ENCODE measurements at places on chromosomes 11 and 22.

- DNase-seq, result no peak
These were observed 29.7 kb downstream of the APLP2 start for GRCh38 chr11:130099356-130099755.

- DNase-seq, result no peak
These were observed 22.9 kb upstream of the ARHGAP8 start for GRCh38 chr22:44729391-44730021.

GRCh38 chr22:27089264-27089663 lies 431.9 kb downstream of the MIAT start:
- DNase-seq, result no peak

DNA sequence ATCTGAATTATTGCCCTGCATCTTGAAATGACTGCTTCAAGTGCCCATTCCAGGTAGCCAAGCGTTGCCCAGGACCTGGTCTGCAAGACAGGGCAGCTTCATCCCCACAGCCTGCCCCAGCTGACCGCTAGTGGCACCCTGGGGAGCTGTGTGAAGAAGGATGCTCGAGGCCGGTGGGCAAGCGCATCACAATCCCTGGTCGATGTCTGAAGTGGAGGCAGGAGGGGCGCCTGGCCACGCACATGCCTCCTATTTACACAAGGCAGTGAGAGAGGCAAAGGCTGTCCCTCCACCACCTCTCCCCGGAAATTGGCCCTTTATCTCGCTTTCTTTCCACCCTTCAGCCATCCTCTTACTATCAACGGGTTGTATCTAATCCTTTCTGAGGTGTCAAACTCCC lies 28.1 kb upstream of the PHF21A start:
- DNase-seq, result no peak

GRCh38 chr11:108221911-108222573 lies 396 bp downstream of the NPAT start:
- DNase-seq, result no peak

DNA sequence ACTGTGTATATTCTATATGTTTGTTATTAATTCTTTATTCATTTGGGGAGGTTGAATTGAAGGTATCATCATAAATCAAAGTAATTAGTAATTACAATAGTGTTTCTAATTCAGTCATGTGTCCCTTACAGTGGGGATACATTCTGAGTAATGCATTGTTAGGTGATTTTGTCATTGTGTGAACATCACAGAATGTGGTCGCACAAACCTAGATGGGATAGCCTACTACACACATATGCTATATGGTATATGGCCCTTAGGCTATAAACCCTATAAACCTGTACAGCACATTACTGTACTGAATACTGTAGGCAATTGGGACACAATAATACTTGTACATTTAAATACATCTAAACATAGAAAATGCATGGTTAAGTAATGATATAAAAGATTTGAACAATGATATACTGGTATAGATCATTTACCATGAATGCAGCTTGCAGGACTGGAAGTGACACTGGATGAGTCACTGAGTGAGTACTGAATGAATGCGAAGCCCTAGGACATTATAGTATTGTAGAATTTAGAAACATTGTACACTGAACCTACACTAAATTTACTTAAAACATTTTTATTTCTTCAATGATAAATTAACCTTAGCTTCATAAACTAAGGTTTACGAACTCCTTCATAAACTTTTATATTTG lies 936.2 kb upstream of the CHORDC1 start:
- DNase-seq, result no peak

DNA sequence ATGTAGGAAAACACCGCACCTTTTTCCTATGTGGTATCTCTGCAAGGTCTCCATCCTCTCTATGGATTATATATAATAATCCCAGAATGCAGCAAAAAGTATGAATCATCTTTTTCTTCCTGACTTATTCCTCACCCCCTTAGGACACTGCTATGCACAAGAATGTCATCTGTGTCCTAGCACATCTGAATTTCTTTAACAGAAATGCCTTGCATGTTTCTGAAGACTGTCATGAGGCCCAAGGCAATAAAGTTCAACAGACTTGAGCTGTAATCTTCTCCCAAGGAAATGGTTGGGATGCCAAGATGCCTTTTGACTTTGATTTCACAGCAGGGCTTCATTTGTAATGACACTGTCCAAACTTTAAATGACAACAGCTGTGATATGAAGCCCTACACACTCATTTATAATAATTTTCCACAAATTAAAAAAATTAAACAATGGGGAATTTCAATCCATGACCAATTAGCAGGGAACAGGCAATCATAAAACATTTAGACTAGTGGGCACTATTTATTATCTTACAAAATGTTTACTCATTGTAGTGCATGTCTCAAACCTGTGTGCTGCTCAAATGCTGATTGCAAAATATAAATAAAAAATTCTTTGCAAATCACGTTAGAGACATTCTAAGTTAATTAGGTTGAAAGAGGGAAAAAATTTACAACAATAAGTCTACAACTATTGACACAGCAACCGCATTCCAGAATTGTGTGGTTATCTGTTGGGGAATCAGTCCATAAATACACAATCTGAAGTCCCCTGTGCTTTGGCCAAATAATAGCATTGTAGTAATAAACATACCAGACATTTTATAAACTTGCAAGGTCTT lies 242.3 kb downstream of the SWAP70 start:
- no peak for DNase-seq

DNA sequence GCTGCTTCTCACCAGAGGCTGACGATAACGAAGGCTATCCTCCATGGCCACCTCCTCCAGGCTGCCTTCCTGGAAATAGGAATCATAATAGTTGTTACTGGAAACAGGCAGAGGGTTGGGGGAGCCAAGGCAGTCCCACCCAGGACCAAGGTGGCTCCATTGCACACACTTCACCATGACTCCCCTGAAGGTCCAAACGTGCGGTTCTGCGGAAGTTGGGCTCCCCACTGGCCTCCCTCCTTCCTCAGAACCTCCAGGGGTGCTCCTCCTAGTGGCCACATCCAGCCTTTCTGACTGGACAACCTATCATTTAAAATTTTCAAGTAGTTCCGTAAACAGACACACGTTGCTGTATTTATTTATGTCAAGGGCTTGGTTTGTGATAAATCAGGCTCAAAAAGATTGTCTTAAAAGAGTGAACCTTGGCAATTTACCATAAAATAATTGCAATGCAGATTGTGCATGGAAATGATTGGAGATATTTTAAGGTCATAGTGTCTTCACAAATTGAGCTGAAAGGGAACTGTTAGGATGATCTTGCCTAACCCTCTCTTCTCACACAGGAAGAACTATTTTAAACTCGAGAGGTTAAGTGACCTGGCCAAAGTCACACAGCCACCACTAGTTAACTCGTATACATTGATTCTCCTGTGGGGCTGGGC lies 1.4 kb upstream of the TCN2 start:
- peak; percentile 22 for DNase-seq

DNA sequence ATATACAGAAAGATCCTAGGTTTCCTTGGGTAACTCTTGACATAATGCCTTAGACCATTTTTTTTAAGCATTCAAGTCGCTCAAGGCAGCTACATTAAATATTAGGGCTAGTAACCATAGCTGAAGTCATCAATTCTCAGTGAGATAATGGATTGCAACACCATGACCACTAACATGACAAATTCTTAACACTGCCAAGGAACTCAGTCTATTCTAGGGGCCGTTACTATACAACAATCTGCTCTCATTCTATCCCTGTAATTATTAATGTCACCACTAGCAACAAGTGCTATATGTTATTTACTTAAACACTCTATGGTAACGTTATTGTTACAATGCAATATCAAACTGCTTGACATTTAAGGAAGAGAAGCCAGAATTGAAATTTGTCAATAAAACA lies 3.2 kb upstream of the STK33 start:
- no peak for DNase-seq

- no peak for DNase-seq
These were observed 5.9 kb downstream of the KCNJ4 start for GRCh38 chr22:38448945-38449745.

- DNase-seq, result no peak
These were observed 489.3 kb downstream of the NTM start for GRCh38 chr11:131859538-131860210.

DNA sequence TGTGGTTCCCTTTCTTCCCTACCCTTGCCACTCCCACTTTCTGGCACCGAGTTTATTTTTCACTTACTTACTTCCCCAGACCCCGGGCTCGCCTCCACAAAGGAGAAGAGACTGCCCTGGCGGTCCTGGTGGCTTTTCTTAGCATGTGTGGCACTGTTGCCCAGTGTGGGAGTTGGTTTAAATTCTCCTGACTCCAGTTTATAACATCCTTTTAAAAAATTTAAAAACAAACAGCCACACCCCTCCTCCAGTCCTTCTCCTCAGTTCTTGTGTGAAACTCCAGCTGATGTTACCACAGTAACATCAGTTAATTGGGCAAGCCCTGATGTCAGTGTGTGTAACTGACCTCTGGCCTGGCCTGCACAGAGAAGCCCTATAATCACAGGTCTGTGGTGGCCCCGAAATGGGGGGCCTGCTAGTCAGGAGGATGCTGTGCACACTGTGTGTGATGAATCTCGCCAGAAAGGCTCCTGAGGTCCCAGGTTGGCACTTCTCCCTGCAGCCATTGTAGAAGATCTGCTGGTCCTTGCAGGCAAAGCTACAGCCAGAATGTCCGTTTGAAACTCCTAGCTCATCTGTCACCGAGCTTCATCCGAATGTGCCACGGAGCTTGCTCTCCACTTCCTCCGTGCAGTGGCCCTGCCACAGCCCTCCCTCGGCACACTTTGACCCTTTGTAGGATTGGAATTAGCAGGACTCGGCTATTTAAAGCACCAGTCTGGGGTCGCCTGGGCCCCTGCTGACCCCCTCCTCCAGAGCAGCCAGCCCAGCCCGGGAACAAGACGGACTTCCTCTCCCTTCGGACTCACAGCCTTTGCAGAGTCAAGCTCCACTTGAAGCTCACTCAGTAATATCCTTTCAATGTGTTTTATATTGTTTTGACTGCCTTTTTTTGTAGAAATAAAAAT lies 7.6 kb downstream of the YDJC start:
- DNase-seq, result no peak

DNA sequence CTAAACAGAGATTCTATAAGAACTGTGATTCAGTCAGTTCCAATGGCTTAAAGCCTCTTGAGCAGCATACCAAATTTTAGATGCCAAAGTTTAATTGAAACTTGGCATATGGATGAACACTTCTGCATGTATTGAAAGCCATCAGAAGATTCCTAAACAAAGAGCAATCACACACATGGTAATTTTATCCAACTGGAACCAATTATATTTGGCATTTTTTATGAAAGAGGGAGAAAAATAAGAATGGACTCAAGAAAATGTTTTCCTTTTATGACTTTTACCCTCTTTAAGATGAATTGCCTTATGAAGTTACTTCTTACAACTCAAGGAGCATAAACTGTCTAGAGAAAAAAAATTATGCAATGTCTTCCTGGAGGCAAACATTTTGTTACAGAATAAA lies 7.4 kb downstream of the TRPC6 start:
- DNase-seq, result no peak

GRCh38 chr11:1453611-1454034 lies 33.0 kb downstream of the MOB2 start:
- no peak for DNase-seq

DNA sequence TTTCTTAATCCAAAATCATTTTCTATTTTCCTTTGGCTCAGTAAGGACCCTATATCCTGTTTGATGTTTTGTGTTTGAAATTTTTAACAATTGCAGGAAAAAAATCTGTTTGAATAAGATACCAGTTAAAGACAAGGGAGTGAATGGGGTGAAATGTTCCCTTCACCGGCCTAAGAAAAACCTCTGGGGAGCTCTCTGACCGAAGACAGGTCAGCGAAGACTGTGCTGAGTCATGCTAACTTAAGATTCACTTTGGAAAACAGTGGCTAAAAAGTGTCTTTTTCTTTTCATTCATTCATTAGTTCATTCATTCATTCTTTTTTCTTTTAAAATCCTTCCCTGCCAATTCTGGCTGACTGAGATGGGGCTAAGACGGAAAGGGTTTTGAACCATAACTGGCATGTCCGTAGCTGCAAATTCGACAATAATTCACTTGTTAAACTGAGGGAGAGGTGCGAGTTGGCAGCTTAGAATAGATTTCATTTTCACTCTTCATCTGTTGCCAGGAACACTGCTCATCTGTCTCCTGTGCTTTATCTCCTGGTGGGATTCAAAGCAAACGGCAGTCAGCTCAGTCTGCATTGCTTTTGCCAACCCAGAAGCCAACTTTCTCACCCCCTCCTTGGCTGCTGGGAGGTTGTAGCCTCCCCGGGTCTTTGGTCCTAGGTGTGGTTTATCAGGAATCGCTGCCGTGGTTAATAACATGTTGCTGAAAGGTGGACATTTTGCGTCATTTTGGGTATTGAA lies 434.0 kb upstream of the LARGE1 start:
- no peak for DNase-seq

DNA sequence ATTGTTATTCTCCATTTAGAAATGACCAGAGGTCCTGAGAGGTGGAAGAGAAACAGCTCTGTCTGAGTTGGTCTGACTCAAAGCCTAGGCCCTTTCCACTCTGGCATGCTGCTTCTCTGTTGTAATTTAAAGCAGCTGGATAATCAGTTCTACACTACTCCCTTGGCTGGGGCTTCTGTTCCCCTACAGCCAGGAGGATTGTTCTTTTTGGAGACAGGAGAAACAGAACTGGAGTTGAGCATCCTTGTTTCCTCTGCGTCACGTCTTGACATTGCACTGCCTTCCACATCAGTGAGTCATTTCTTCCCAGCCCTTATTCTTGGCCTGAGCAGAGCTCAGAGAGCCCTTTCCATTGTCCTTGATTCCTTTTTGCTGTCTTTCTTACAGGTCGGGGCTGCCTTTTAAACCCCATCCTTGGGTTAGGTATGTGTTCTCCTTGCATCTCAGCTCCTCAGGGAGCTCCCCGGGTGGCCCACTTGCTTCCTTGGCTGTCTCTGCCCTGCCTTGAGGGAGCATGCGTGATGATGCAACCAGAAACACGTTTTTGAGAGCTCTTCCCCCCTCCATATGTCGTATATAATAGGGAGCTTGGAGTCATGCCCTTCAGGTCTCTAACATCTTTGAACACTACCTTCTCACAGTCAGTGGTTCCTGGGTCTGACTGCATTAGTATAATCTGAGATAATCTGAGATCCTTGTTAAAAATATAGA lies 35.7 kb downstream of the CYB5R2 start:
- DNase-seq, result no peak

- no peak for DNase-seq
These were observed 29.3 kb upstream of the MUC5B start for GRCh38 chr11:1193326-1194230.

DNA sequence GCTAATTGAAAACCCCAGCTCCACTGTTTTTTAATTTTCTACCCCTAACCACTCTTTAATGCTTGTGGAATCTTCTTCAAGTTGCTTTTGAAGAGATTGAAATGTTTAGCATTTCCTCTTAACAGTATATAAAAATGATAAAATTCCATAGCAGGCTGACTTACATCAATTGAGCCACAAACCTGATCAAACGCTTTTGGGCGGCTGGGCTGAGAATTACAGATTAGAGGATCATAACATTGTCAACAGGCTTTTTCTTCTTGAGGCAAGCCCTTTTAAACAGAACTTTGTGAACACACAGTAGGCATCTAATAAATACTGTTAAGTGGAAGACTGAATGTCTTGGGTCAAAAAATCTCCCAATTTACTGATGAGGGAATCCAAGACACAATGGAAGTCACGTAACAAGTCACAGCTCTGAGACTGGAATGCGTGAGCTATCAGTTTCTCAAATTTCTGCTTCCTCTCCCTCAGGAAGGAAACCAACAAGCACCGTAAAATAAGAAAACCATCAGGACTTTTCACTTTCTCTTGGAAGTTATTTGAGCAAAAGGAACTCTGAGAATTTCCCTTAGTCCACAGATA lies 50.0 kb upstream of the CCDC89 start:
- DNase-seq, result no peak

- no peak for DNase-seq
These were observed 162.3 kb downstream of the LARGE1 start for GRCh38 chr22:33757802-33758483.

GRCh38 chr11:69308936-69309615 lies 15.1 kb downstream of the MYEOV start:
- no peak for DNase-seq

All from T-helper 2 cell treated with Interferon-gamma antibody and Interleukin-4, amounts not matched to agents 5 μg/mL and 100 μg/mL, for 36 hours (primary cell).